ENCODE measurements at places on chromosomes 13 and 19.

GRCh38 chr19:33366127-33366526, 7.4 kb upstream of the CEBPG start:
- no peak for DNase-seq

DNA sequence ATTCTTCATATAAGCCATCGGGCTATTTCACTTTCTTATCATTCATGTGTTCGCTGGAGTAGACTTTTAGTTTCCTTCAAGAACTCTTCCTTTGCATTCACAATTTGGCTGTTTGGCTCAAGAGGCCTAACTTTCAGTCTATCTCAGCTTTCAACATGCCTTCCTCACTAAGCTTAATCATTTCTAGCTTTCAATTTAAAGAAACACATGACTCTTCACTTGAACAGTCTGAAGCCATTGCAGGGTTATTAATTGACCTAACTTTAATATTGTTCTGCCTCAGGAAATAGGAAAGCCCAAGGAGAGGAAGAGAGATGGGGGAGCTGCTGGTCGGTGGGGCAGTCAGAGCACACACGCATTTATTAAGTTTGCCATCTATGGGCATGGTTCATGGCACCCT, 158.1 kb downstream of the SUCLA2 start:
- DNase-seq = no peak

DNA sequence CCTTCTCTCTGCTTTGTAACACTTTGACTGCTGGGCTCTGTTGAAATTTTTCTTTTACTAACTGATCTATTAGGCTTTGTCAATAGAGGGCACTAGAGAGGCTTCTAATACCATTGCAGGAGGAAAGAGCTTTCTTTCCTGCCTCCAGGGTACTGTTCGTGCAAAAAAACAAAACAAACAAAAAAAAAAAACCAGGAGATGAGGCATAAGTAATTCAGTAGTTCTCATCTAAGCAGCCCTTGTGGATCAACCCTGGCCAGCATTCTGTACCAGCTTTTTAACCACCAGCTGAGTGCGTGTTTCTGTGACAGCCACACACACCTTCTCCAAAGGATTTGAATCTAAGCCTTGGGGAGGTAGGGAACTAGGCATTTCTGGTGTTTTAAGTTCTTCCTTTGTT, 1707.6 kb upstream of the SLC10A2 start:
- peak; percentile 20 for DNase-seq

DNA sequence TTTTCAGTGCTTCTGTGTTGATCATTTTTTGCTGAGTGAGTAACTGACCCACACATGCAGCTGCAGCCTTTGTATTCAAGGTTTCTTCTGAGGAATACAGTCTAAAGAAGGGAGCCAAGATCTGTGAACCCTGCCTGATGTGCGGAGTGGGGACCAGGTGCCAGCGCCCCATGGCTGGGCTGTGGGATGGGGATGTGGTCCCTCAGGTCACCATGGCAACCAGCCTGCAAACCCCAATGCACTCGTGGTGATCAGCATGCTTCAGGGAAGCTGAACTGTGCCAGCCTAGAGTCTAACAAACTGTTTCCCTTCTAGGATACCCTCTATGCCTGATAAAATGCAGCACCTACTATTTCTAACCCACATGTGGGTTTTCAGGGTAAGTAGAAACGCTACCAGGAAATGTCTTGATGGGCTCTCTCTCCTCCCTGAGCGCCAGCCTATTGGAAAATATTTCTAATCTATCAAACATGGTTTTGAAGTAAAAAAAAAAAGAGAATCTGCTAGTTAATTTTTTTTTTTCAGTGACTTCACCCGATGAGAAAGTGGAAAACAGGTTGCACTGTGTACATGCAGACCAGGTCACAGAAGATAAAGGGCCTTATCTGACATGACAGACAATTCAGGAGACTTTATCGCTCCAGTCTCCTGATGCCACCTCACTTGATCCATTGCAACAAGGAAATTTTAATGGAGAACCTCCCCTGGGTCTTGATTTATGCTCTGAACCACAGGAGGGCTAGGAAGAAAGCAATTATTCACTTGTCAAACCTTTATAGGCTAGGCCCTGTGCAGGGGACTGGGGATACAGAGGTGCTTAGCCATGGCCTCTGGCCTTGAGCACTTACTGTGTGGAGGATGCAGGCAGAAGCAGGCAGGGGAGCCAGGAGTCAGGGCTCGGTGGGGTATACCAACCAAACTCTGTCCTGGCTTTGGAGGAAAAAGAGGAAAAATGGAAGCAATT, 51.1 kb downstream of the RASL11A start:
- DNase-seq = no peak

Measured in stromal cell of bone marrow (primary cell).